ENCODE measurements at places on chromosomes 2 and 18.
A peak's percentile ranks its signal among the peaks of the same experiment; 100 is the strongest.

DNA sequence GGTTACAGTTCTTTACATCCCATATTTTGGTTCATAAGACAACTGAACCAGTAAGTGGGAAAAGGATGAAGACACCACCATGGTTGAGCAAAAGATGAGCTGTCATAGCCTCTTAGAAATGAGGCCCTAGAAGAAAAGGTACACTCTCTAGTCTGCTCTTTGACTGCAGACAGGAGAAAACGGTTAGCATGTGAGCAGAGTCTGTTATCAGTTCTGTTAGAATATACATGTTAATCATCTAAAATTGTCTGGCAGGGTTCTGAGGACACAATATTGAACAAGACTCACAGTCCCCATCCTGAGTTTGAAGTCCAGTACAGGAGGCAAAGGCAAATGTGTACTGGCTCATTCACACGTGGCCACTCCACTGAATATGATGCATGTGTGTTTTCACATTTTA is 78.1 kb downstream of the MBOAT2 start:
- DNase-seq = no peak

GRCh38 chr2:128276878-128277675 is 41.6 kb downstream of the HS6ST1 start:
- DNase-seq = no peak

- DNase-seq = peak; percentile 78
Measured at GRCh38 chr18:3624935-3625741, 175.2 kb downstream of the TGIF1 start.

DNA sequence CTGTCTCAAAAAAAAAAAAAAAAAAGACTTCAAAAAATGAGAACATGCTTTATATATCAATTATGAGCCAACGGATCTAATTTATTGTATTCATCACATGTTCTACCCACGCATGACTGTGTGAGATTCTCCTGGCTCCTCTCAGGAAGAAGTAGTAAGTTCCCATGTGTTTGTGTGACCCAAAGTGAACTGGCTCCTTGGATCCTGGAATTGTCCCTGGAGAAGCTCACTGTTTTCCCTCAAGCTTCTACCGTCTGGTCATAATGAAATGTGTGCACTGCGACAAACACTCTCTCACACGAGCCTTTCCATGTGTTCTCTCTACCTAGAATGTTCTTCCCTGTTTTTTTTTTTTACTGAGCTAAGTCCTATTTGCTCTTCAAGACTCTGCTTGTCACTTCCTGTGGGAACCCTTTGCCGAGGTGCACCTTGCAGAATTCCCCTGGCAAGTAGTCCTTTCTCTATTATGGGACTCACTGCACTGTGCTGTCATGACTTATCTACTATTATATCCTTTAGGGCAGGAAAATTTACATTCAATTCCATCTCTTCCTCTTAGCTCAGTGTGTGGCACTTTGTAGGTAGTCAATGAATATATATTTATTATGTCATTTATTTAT is 83.2 kb upstream of the THOC1 start:
- no peak for DNase-seq

DNA sequence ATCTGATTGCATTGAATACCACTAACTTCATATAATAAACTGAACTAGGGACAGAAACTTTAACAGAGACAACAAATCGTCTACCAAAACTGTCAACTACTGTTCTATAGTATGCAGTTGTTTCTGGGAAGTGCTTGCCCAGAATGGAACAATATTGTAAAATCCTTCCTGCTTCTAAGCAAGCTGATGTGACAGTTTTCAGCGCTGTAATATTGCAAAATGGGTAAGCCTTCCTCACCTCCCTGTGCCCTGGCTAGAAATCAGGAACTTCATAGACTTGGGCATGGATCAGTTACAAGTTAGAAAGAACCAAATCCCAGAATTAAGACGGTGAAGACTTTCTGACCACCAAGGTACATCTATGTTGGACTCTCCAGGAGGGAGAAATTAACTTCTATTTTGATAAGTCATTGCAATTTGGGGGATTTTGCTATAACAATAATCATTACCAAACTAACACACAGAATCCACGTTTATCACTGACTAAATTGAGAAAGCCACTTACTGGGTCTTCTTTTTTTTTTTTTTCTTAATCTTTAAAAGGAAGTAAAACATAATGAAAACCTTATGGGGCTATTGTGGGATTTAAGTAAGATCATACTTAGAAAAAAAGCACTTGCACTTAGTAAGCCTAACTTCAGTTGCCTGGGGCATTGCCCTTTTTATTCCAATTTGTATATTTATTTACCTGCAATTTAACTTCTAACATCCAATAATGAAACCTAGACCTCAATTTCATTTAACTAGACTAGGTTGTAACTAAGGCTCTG is 261.5 kb downstream of the TRIB2 start:
- DNase-seq = no peak

GRCh38 chr2:9168821-9169221 is 37.8 kb upstream of the ASAP2 start:
- no peak for DNase-seq

GRCh38 chr18:58284699-58285448 is 240.8 kb downstream of the NEDD4L start:
- DNase-seq = no peak

DNA sequence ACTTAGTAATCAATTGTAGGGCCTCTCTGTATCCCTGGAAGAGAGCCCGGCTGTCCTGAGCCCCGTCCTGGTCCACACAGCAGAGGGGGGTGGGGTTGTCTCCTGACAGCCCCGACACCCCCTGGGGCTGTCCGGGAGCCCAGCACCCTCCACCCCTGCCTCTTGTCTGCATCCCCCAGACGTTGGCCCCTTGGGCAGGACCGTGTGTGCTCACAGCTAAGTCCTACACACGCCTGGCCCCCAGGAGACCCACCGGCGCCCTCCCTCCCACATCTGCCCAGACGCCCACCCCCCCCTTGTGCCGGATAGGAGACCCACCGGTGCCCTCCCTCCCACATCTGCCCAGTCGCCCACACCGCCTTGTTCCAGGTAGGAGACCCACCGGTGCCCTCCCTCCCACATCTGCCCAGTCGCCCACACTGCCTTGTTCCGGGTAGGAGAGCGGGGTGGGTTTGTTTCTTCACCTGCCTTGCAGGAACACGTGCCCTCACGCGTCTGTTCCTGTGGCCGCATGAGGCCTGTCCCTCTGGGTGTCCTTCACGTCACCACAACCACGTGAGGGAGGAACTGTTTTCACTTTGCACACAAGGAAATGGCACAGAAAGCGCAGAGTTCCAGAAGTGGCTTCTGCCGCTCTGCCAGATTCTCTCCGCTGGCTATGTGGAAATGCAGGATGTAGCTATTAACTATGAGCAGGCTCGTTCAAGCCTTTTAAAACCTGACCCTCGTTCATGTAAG is 61.1 kb upstream of the NFATC1 start:
- no peak for DNase-seq

DNA sequence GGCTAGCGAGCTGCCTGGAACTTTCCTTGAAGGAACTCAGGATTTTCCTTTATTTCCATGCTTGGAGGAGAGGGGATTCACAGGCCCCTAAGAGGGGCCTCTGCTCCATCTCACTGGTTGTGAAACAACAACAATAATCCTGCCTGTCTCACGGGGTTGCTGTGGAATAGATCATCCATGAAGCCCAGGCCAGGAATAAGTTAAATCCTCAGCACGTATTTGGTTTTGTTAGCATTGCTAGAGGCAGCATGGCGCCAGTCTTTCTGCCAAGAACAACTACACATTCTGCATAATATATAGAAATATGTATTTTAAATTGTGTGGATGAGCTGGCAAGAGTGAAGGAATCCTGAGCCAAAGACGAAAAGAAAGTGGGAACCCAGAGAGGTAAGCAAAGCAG is 80.8 kb upstream of the L3MBTL4 start:
- DNase-seq = no peak
